T-helper 1 cell (primary cell): ENCODE measurements at places on chromosomes 7 and 10.

DNA sequence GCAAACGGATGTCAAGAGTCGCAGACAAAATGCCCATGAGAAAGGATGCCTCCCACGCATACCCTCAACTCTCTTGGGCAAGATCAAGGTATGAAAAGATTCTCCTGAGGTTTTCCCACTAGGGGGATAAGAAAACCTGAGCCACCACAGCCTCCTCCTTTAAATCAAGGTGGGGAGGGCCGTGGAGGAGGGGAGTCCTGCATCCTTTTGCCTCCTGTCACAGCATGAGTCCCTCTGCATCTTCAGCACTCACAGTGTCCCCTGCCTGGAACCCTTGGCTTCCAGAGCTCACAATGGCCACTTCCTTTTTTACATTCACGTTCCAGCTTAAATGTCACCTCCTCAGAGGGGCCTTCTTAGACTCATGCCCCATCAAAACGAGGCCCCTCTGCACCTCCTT, 207.6 kb downstream of the GLI3 start:
- no peak for DNase-seq

- no peak for DNase-seq
Observed at GRCh38 chr10:11548065-11548767, 63.2 kb downstream of the USP6NL start.

- no peak for DNase-seq
Observed at GRCh38 chr7:152180587-152180986, 155.1 kb downstream of the GALNT11 start.

DNA sequence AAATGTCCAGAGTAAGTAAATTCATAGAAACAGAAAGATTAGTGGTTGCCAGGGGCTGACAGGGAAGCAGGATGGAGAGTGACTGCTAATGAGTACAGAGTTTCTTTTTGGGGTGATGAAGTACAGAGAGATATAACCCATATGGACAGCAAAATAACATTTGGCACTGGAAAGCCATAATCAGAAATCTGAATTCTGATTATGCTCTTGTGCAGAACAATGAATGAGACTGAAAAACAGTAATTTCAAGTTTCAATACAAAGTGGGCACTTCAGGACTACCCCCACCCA, 4.5 kb downstream of the RHEB start:
- DNase-seq, result no peak

- no peak for DNase-seq
Observed at GRCh38 chr10:110326351-110327032, 21.8 kb upstream of the SMNDC1 start.

- DNase-seq, result no peak
Observed at GRCh38 chr7:37119296-37119860, 329.3 kb downstream of the ELMO1 start.

DNA sequence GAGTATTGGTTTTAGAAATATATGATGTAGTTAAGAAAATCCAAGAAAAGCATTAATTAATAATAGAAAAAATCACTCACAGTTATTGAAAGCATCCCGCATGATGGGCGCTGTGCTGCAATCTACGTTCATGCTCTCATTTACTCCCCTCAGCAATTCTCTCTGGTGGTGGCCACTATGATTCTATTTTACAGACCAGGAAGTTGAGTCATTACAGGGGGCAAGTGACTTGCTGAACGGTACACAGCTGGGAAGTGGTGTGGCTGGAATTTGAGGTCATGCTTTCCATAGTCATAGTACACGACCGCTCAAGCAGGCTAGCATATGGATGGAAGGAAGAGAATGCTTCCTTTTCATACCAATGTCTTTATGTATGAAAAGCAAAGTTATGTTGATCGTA, 117.4 kb downstream of the TES start:
- DNase-seq, result no peak

GRCh38 chr7:156074084-156074483, 261.8 kb upstream of the SHH start:
- no peak for DNase-seq

DNA sequence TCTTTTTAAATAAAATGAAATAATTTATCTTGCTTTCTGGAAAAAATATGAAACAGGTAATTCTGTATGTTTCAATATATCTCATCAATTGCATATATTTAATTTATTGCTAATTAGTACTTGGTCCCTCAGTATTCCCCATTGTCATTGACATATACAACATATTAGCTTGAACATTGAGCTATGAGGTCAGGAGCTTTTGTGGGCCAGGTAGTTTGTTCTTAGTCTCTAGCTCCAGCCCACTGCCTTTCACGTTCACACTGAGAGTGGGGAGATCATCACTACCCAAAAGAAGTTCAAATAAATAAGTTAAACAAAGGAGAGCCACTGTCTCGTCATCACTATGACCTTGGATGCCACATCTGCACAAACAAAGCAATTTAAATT, 54.7 kb upstream of the DKK1 start:
- DNase-seq, result no peak

DNA sequence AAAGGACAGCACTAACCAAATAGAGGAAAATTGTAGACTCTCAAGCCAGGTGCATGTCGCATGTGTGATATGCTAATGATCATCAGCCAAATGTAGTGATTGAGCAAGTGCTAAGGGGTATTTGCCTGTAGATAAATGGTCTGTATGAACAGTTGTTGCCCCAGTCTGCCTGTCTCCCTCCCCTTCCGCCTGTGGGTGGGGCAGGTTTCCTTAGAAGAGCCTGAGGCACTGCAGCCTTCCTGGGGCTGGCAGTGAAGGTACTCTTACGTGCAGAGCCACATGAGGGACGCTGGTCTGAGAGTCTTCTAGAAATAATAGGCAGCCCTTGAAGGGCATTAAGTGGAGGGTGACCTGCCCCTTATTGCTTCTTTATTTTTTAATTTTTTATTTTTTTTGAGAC, 152.1 kb downstream of the SNX10 start:
- no peak for DNase-seq

DNA sequence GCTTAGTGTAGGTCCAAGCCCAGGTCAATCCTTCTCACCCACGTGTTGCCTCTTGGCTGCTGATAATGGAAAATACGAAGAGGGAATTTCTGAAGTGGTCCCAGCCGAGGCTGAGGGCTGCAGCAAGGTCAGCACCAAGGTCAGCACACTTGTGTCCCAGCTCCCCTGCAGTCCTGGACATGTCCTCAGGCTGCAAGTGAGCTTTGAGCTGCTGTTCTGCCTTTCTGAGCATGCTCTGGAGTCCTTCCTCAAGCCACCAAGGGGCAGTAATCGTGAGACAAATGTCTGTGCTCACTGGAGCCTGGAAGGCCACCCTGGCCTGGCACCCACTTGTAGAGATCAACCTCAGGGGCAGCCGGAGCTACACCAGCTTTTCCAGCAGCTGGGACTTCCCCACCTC, 28.3 kb downstream of the DRGX start:
- no peak for DNase-seq

- no peak for DNase-seq
Observed at GRCh38 chr7:17063045-17063383, 181.2 kb upstream of the AGR3 start.
